ENCODE measurements at places on chromosomes 11 and 22. TPM values are rescaled to one million over a fixed set of nuclear protein-coding genes. Genes with fewer than 3 reads are reported as not detected.

C1QTNF4 gene
- total RNA-seq = 1.1 TPM

C11orf16 gene
- not detected for total RNA-seq

GRCh38 chr11:115067471-115067870 lies 389.1 kb downstream of the NXPE2 start:
- H3K36me3 ChIP-seq = no peaks in the 10 kb centered on the region
- H3K27me3 ChIP-seq = no peaks in the 10 kb centered on the region
- no peak overlapping the region for H3K4me3 ChIP-seq
- no peaks in the 10 kb centered on the region for H3K4me1 ChIP-seq

GRCh38 chr11:64207256-64208085 lies 950 bp downstream of the FERMT3 start:
- H3K4me1 ChIP-seq = peaks cover 39% of the 10 kb centered on the region
- peak; percentile 46 for DNase-seq
- peak overlapping the region; percentile 90 for H3K27ac ChIP-seq
- H3K36me3 ChIP-seq = peaks cover 10% of the 10 kb centered on the region
- no peaks in the 10 kb centered on the region for H3K27me3 ChIP-seq
- peak overlapping the region; percentile 92 for H3K4me3 ChIP-seq

GRCh38 chr11:84227970-84228665 lies 942.0 kb upstream of the CCDC90B start:
- H3K4me3 ChIP-seq = no peak overlapping the region
- no peaks in the 10 kb centered on the region for H3K4me1 ChIP-seq
- H3K27me3 ChIP-seq = no peaks in the 10 kb centered on the region
- H3K27ac ChIP-seq = no peak overlapping the region
- no peaks in the 10 kb centered on the region for H3K36me3 ChIP-seq

DNA sequence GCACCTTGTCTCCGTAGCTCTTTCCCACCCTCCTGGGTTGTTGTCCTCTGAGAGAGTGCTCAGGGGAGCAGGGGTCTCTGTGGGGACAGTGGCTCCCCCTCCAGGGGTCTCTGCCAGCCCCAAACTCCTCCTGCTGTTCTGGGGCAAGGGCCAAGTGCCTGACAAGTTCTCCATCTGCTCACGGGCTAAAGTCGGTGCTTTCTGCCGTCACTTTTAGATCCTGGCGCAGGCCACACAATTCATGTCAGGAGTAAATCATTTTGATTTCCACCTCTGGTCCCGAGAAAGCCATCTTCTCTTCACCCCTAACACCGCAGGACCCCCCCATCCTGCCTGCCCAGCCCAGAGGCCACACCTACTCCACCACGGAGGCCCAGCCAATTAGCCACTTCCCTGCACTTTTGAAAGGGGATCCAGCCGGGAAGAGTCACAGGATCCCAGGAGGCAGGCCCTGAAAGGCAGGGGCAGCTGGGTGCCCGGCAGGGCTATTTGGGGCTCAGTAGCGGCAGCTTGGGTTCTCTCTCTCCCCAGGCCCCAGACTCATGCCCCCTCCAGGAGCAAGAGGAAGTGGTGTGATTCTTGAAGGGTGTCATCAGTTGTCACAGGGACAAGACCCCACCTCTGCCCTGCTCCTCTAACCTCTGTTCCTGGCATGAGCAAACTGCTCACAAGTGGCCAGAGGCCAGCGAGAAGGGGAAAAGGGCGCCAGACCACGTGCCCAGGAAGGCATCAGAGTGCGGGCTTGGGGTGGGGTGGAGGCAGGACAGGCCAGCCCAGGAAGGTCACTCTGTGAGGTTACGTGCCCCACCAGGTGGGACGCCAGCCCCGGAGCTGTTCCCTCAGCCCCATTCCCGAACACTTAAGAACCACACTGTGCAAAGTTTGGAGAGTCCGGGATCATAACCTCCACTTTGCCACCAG lies 1.3 kb downstream of the MACROD1 start:
- H3K36me3 ChIP-seq = no peaks in the 10 kb centered on the region
- peak overlapping the region; percentile 86 for H3K4me3 ChIP-seq
- H3K27me3 ChIP-seq = no peaks in the 10 kb centered on the region

DNA sequence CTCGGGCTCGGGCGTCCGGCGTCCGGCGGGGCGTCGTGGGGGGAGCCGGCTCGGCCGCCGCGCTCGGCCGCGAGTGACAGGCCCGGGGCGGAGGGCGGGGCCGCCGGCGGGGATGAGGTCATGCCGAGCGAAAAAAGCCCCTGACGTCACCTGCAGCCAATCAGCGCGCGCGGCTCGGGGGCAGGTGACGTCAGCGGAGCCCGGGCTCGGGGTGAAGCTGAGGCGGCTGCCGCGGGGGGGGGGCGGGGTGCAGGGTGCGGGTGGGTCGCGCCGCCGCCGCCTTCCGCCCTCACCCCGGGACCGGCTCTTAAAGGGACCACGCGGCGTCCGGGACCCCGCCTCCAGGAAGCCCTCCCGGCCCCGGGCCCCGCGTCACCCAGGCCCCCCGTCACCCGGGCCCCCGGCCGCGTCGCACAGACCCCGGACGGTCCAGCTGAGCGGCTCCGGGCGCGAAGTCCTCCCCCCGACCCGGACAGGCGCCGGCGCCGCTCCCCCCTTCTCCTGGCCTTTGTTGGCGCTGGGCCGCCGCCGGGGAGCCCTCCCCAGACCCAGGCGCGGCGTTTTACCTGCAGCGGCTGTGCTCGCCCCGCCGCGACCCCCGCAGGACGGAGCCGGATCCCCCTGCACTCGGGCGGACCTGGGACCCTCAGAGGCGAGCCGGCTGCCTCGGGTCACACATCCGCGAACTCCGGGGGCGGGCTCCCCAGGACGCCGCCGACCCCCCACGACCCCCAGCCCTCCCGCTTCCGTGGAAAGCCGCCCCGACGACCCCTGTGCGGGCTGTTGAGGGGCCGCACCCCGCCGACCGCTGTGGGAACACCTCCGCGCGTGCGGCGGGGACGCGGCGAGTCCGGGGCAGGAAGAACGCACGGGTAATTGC lies at the start of gene DUSP8:
Gene DUSP8 (minus strand): TSS at position 75 of the 880 bp plus-strand sequence. CDS start 6,445 bp downstream, outside the sequence.
- peak within 1 kb of the TSS; percentile 91 for H3K4me3 ChIP-seq
- peak; percentile 98 for DNase-seq
- H3K4me1 ChIP-seq = peaks cover 14% of the 10 kb centered on the region
- peak within 1 kb of the TSS; percentile 89 for H3K27ac ChIP-seq

DNA sequence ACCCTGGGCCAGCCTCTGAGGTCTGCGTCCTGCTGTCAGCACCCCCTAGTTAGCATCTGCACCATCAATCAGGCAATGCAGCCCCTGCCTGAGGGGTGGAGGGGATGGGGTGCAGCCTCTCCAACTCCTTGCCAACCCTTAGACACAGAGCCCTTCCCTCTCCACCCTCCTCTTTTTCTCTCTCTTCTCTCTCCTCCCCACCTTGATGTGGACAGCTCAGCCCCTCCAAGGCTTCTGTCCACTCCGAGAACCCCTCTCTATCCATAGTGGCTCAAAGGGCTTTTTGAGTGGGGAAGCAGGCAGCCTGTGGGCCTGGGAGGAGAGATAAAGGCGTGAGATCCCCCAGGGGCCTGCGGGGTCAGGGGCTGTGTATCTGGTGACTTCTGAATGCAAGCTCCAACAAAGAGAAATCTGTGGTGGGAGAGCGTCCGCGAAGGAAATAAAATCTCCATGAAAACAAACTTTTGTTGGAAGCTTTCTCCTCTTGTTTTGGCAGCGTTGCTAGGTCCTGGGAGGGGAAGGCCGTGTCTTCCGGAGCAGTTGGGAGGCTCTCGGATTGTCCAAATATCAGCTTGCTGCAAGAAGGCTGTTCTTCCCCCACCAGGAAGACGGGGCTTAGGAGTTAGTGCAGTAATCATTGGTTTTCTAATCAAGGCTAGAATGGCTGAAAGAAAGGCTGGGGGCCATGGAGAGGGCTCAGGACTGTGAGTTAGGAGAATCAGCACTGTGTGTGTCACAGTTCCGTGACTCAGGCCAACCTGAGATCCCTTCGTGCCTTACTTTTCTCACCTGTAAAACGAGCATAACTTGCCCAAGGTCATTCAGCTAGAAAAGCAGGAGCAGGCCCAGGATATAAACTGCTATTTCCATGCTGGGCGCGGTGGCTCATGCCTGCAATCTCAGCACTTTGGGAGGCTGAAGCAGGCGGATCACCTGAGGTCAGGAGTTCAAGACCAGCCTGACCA lies 50.3 kb downstream of the PKNOX2 start:
- H3K27me3 ChIP-seq = peaks cover 75% of the 10 kb centered on the region
- no peak for DNase-seq
- peaks cover 3% of the 10 kb centered on the region for H3K36me3 ChIP-seq
- no peak overlapping the region for H3K4me3 ChIP-seq
- H3K4me1 ChIP-seq = peaks cover 4% of the 10 kb centered on the region

GRCh38 chr11:99197477-99197876 lies 176.7 kb downstream of the CNTN5 start:
- H3K27ac ChIP-seq = no peak overlapping the region
- no peak overlapping the region for H3K4me3 ChIP-seq
- no peaks in the 10 kb centered on the region for H3K27me3 ChIP-seq

DNA sequence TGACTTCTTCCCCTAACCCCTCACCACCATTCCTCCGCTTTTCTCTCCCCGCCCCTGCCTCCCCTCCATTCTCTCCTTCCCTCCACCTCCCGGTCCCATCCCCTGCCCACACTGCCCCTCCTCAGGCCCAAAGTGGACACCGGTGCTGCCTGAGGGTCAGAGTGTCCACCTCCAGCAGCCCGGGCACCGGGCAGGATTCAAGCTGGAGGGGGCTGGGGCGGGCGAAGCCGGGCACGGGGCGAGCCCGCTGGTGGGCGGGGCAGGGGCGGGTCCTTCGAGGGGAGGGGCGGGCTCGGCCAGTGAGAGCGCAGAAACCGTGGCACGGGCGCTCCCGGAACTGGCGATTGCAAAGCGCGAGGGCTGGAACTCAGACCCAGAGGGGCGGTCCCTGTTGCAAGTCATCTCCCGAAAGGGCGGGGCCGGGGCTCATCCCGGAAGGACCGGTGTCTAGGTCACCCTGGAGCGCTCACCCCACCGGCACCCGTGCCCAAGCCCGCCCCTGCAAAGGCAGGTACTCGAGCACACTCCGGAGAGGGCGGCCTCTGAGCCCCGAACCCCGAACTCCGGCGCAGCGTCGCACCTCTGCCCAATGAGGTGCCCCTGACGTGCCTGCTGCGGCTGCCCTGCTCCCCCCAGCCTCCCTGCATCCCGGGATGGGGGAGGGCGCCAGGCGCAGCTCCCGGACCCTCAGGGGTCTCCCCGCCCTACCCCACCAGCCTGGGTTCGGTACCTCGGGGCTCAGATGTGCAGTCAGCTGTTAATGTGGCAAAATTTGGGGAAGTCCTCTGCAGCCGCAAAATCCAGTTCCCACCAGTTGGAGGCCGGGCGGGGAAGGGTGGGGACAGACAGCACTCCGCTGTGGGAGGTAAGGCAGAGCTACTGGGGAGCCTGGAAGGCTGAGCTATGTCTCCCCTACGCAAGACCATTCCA lies 16.5 kb upstream of the CDKN1C start:
- H3K4me3 ChIP-seq = peak overlapping the region; percentile 84
- no peak overlapping the region for H3K27ac ChIP-seq
- no peaks in the 10 kb centered on the region for H3K27me3 ChIP-seq
- peaks cover 37% of the 10 kb centered on the region for H3K4me1 ChIP-seq
- peaks cover 6% of the 10 kb centered on the region for H3K36me3 ChIP-seq

DNA sequence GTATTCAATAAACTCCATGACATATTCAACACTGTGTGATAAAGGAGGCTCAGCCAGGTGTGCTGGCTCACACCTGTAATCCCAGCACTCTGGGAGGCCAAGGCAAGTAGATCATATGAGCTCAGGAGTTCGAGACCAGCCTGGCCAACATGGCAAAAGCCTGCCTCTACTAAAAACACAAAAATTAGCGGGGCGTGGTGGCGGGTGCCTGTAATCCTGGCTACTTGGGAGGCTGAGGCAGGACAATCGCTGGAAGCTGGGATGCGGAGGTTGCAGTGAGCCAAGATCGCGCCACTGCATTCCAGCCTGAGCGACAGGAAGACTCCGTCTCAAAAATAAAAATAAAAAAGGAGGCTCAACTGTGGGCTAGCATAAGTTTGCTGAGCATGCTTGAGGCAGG lies 4.1 kb upstream of the SLC25A18 start:
- peaks cover 37% of the 10 kb centered on the region for H3K27me3 ChIP-seq
- H3K27ac ChIP-seq = no peak overlapping the region
- no peaks in the 10 kb centered on the region for H3K36me3 ChIP-seq

- H3K27ac ChIP-seq = no peak overlapping the region
- no peak overlapping the region for H3K4me3 ChIP-seq
- no peaks in the 10 kb centered on the region for H3K4me1 ChIP-seq
- no peaks in the 10 kb centered on the region for H3K36me3 ChIP-seq
- peaks cover 47% of the 10 kb centered on the region for H3K27me3 ChIP-seq
Measured at GRCh38 chr11:78926633-78927338, 352.1 kb upstream of the NARS2 start.

DNA sequence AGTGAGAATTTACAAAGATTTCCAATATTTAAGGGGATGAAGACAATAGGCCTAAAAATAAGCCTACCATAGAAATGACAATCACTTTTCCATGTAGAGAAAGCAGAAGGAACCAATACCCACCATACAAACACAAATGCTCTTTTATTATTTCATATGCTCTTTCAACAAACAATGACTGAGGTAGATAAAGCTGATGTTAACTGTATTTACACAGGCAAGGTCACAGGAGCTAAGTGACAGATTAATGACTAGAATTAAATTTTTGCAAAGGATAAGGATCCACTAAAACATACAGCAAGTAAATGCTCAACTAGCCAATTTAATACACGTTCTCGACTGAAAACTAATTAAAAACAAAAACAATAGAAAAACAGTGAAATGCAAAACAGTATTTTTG lies 34.2 kb downstream of the PICALM start:
- H3K27me3 ChIP-seq = no peaks in the 10 kb centered on the region
- H3K36me3 ChIP-seq = peaks cover 2% of the 10 kb centered on the region
- H3K4me3 ChIP-seq = peak overlapping the region; percentile 36
- DNase-seq = no peak

DNA sequence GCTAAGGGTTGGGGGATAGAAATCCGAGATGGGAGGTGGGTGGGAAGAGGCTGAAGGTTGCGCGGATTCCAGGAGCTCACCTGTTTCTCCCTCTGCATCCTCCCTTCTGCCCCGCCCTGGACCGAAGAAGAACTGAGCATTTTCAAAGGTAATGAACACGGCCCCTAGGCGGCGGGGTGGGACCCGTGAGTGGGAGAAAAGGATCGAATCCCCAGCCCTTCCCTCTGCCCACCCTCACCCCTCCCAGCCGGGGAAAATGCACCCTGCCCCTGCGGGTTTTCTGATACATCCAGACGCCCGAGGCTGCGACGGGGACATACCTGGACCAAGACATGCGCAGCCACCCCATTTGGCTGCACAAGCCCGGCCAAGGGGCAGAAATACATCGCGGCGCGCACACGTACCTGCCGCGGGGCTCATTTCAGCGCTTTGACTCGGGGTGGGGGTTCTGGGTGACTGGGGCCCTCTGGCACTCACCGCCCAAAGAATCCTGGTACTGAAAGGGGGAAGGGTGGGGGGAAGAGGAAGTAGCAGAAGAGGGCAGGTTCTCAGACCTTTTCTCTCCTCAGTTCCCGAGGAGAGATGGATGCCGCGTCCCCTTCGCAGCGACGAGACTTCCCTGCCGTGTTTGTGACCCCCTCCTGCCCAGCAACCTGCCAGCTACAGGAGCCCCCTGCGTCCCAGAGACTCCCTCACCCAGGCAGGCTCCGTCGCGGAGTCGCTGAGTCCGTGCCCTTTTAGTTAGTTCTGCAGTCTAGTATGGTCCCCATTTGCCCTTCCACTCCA lies 6.0 kb downstream of the VSIG2 start:
- peak overlapping the region; percentile 94 for H3K27ac ChIP-seq
- H3K36me3 ChIP-seq = peaks cover 2% of the 10 kb centered on the region
- peaks cover 5% of the 10 kb centered on the region for H3K27me3 ChIP-seq
- no peak for DNase-seq
- H3K4me1 ChIP-seq = peaks cover 11% of the 10 kb centered on the region

Data from T-helper 17 cell (primary cell).